ENCODE measurements at places on chromosomes 7 and 10.
A peak's percentile ranks its signal among the peaks of the same experiment; 100 is the strongest.

- DNase-seq: no peak
Measured at GRCh38 chr7:81767926-81768325, 1.9 kb downstream of the HGF start.

DNA sequence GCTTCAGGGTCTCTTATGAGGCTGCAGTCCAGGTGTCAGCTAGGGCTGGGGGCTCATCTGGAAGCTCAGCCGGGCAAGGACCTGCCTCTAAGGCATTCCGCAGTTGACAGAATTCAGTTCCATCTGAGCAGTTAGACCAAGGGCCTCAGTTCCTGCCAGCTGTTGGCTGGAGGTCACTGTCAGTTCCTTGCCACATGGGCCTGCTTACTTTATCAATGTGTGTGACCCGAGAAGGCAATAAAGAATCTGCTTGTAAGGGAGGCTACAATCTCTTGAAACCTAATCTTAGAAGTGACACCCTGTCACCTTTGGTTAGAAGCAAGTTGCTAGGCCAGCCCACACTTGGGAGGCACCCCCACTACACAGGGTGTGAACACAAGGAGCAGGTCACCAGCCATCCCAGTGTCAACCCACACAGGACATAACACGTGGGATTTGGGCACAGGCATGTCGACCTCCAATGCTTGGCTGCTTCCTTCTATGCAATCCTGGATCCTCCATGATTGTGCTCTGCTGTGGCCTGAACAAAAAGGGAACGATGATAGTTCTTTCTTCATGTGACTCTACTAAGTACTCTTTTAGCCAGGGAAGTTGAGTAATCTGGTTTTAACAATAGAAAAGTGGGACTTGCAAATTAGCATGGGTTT lies 41.8 kb downstream of the MTURN start:
- DNase-seq: no peak

DNA sequence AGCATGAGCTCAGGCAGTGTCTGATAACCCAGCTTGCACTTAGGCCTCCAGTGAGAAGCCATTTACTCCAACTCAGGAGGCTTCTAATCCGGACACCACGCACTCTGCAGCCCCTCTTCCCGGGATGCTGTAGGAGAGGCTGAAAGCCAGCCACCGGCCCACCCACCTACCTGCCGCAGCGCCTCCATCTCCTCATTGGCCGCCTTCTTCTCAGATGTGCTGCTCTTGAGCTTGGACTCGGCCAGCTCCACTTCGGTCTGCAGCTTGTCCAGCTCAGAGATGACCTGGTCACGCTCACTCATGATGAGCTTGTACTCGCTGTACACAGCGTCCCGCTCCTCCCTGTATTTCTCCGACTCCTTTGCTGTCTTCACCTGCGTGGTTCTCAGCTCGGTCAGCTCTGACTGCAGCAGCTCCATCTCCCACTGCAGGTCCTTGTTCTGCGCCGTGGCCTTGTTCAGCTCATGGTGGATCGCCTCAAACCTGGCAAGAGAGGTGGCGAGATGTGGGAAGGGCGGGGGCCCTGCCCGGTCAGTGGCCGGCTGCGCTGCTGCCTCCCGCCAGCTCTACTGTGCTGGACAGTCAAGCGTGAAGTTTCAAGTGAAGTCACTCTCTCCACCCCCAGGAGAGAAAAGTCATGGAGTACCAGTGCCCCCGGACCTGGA lies 84.7 kb downstream of the DLG5 start:
- no peak for DNase-seq

- peak; percentile 20 for DNase-seq
Measured at GRCh38 chr7:49093218-49093617, 168.9 kb downstream of the CDC14C start.

DNA sequence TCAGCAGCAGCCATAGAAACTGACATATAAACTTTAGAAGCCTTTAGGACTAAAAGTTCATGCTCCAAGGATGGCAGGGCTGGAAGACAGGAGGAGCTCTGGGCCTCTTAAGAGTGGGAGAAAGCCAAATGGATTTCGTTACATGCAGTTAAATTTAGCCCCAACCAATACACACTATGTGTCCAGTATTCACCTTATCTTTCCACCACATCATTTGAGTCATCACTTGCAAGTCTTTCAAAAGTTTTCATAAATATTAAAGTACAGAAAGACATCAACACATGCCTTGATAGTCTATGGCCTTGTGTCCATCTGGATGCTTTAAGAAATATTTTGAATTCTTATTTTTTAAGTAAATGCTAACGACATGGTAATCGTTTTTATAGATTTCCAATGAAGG lies 392.4 kb upstream of the LRRN3 start:
- DNase-seq: no peak

GRCh38 chr10:97612386-97612785 lies 20.9 kb downstream of the MORN4 start:
- peak; percentile 57 for DNase-seq

All from NCI-H82 (cell line).